ENCODE measurements at places on chromosomes 12 and 14.

- DNase-seq = no peak
Observed at GRCh38 chr14:63941023-63941422, 88.2 kb downstream of the SYNE2 start.

GRCh38 chr14:85519661-85520305, 10.2 kb upstream of the FLRT2 start:
- DNase-seq = no peak

DNA sequence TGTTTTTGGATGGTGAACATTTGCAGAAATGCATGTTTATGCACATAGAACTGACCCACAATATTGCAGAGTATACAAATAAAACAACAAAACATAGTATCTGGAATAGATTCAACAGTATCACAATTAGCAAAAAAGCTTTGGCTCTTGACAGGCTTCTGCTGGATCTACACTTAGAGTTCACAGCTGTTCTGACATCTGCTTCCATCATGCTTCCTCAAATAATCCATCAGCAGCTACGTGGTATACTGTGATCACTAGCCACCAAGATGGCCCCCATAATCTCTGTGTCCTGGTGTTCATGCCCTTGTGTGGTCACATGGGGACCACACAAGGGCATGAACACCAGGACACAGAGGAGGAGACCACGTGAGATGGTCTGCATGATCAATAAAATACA, 166.6 kb upstream of the CCDC198 start:
- no peak for DNase-seq

GRCh38 chr14:102873546-102874061, 48.9 kb upstream of the AMN start:
- no peak for DNase-seq

- no peak for DNase-seq
Observed at GRCh38 chr14:66426451-66426850, 59.7 kb upstream of the CCDC196 start.

DNA sequence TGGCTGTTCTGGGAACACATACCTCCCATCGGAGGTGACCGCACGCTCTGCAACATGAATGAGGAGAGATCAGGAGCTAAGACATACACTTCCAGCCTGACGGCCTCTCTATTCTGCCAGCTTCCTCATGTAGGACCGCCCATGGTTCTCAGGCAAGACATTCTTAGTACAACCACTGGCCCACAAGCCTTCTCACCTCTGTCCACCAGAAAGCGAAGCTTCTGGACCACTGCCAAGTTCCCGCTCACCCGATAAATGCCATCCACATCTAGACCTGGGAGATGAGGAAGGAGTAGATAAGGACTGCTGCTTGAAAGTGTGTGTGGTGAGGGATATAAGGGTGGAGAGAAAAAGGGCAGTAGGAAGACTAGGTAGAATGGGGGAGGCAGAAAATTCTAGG, 5.2 kb downstream of the ARHGAP9 start:
- DNase-seq = no peak

- no peak for DNase-seq
Observed at GRCh38 chr14:59344016-59344415, 121.2 kb downstream of the GPR135 start.

DNA sequence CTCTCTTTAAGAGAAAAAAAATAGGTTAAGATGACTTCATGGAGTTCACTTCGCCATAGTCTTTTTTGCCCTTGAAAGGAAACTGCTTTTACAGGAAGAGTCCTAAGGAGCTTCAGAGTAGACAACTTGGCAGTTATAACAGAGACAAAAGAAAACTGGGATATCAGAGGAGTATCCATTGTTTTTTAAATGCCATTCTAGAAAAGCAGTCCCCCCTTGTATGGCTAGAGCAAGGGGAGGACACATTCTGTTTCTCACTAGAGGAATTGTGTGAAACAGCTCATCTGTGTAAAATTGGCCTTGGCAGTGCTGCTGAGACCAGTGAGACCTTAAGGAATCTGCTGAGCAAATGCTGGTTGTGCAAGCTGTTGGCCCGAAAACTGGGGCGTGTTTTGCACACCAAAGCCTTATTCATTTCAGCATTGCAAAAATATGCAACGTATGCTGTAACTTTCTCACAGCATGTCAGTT, 128.0 kb downstream of the GPR135 start:
- no peak for DNase-seq

DNA sequence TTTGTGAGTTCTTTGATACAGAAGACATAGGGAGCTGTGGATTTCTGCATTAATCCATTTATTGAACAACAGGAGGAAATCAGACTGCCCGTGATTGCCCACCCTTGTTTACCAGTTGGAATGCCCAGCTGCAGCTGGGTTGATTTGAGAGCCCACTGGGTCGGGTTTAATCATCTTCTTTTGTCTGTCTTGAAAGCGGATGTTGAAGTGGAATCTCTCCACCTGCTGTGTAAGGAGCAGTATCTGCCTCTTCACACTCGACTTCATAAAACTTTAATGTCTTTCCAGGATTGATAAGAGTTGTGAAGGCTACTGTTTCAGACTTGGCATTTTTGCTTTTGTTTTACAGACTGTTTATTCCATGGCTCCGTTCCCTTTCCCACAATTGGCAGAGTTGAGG, 39.9 kb downstream of the TBC1D30 start:
- DNase-seq = no peak

DNA sequence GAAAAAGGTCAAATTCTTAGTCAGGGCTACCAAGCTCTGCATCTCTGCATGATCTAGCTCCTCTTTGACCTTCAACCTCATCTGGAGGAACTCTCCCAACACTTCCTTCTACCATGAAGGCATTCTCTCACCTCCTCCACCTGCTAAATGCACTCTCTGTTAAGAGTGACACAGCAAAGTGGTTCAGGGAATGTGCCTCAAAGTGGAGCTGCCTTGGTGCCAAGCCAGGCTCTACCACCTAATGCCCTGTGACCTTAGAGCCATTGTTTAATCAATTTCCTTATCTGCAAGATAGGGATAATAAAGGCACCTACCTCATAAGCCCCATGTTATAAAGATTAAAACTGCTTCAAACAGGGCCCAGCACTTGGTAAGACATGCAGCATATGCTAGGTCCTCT, 236.7 kb downstream of the ANO2 start:
- no peak for DNase-seq

DNA sequence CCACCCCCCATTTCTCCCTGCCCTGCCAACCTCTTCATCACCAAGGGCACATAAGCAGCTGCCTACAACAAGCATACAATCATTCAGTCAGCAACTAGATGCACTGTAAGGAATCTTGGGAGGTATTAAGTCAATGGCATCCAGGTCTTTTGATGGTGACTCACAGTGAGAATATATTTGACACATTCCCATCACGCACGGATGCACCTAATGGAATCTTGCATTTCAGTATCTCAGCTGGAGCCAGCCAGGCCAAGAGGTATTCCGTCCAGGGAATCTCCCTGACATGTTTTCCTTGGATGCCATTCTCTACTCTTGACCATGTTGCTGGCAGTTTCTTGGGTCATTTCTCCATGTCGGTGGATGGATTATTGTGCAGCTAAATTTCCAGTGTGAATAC, 73.9 kb upstream of the CAPRIN2 start:
- DNase-seq = no peak

DNA sequence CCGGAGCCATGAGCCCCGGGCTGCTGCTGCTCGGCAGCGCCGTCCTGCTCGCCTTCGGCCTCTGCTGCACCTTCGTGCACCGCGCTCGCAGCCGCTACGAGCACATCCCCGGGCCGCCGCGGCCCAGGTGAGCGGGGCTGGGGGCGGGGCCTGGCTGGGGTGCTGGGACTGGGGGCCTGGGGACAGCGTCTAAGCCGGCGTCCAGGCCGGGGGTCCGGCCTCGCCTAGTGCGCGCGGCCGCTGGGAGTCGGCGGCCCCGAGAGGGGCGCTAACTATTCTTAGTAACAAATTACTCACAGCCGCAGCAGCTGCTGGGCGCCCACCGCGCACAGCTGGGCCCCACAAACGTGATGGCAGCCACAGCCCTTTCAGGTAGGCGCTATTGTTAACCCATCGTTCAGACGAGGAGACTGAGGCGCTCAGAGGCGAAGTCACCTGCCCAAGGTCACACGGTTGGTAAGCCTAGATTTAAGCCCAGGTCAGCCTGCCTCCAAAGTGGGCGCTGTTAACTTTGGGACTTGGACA, 374 bp downstream of the CYP46A1 start:
- DNase-seq = no peak

- no peak for DNase-seq
Observed at GRCh38 chr14:80901260-80901659, 40.3 kb downstream of the CEP128 start.

DNA sequence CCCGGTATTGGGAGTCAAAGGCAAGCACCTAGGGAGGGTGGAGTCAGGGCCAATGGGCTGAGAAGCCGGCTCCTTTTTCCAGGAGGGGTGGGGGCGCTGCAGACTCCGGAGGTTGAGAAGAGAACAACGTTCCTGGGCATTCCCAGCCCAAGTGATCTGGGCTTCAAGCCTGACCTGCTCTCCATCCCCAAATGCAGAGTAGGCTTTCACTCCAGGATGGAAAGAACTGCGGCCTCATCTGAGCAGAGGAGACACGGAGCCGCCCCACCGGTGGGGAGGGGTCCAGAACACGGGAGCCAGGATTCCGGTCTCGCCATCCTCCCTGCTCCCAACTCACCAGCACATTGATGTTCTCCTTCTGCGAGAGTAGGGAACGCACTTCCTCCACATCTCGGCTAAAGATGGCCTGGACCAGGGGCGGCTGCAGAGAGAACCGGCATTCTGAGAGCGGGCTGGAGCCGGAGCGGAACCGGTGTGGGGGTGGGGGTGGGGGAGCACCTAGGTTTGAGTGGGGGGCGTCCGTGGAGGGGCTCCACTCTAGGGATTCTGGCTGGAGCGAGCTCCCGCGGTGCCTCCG, 605 bp downstream of the ANKRD52 start:
- no peak for DNase-seq

- DNase-seq = no peak
Observed at GRCh38 chr14:61280526-61281185, 482 bp downstream of the TMEM30B start.

GRCh38 chr14:89470401-89470800, 53.4 kb upstream of the FOXN3 start:
- DNase-seq = no peak

DNA sequence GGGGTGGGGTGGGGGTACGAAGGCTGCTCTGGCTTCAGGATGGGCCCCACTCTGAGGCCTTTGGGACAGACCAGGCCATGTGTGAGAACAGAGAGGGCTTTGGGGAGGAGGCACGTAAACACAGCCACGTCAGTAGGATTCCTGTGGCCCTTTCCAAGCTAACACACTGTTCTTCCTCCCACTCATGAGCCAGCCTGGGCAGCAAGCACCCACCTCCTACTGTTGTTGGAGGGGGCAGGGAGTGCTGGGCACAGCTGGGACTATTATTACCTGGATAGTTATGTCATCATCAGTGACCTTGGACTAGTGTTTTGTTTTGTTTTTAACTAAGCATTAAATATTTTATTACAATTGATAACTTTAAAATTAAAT, 5.3 kb downstream of the CHGA start:
- no peak for DNase-seq

DNA sequence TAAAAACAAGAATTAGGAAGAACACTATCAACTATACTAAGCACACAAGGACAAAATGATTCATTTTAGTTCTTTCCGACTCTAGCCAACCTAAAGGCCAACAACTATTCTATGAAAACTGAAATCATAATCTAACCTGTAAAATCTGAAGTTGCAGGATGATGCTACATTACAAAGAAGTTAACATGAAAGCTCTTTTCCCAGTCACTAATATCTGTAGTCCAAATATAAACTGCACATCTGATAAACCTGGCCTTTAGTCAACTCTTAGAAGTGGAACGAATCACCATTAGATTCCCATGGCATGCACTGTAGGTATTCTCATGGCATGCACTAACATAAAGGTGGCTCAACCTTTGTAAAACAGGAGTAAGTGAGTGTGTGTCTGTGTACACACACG, 41.7 kb downstream of the BLTP3B start:
- no peak for DNase-seq

DNA sequence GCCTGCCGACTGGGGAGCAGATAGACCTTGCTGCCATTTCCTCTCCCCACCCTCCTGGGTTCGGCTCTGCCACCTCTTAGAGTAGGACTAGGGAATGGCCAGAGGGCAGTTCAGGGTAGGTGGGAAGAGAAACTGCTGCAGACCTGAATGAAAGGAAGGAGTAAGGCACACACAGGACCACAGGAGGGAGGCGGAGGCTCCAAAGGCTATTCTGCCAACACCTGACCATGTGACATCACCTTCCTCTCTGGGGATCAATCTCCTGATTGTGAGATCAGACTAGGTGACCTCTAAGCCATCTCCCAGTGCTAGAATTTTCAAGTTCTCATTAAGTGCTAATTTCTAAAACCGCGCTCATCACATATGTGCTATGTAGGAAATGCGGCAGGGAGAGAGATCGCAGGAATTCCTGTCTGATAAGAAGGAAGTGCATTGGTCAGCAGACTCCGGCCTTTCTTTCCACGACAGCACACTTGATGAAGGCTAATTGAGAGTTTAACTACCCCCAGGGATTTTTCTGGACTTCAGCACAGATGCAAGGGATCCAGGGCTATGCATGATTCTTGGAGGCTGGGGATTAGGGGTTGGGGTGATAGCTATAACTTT, 11.5 kb upstream of the TSPAN11 start:
- no peak for DNase-seq

DNA sequence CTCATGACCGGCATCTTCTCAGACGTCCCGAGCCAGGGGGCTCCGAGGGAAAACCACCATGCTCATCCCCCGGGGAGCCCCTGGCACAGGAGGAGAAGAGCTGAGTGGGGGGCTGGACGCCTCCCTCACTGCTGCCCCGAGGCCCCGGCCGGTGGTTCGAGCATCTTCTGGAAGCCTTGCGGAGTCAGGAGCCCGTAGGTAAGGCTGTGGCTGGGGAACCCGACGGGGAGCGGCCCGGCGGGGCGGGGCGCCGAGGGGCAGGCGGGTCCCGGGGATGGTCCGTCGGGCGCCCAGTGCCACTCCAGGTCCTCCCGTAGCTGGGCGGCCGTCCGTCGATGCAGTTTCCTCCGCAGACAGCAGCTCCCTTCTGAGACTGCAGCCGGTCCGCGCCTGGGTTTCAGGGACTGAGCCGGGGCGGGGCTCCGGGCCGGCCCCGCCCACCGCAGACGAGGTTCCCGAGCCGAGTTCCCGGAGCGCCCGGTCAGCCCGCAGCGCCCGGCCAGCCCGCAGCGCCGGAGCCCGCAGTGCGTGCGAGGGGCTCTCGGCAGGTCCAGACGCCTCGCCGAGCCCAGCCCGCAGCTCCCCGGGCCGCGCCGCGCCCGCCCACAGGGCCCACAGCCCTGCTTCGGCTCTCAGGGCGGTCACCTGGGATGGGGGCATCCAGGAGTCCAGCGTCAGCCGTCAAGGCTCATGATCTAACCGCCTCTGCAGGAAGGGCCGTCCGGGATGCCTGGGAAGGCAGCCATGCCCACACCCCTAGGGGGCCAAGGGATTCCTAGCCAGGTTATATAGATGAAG, at the start of gene PGF:
Gene PGF, minus strand, starts transcription at position 369 of the 798 bp plus-strand sequence. Its CDS starts 355 bp downstream, at position 14.
- no peak for DNase-seq

DNA sequence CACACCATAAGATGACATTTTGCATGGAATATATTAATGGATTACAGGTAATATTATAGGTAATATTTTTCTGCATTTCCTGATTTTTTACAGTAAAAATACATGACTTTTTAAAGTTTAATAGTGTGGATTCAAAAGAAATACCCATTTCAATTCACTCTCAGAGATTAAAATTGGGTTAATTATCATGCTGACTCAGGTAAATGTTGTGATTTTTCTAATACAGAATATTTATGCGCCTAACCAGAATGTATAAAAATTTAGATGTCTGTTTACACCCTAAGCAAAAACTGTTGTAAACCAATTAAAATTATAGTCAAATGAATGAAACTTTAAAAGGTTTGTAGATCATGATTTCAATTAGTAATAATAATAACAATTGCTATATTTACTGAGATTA, 117.2 kb upstream of the FLRT2 start:
- DNase-seq = no peak

Data from GF-D8 (cell line).